Foreskin fibroblast (primary cell): ENCODE measurements at places on chromosomes 12 and 14.

DNA sequence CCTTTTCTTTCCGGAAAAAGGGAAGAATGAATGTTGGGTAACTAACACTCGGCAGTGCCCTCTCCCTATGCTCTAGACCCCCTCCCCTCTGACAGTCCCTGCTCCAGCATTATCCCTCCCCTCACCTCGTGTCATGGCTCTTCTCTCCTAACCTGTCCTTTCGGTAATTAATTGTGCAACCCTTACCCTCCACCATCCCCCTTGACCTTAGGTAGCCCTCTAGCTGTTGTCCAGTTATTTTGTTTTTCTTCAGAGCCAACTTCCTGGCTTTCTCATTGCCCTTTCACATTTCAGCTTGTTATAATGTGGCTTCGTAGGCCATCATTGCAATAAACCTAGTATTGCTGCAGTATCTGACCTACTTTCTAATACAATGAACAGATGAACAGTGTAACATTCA, 11.2 kb downstream of the ARG2 start:
- DNase-seq: no peak

GRCh38 chr12:132530447-132530846, 40.5 kb downstream of the FBRSL1 start:
- no peak for DNase-seq

DNA sequence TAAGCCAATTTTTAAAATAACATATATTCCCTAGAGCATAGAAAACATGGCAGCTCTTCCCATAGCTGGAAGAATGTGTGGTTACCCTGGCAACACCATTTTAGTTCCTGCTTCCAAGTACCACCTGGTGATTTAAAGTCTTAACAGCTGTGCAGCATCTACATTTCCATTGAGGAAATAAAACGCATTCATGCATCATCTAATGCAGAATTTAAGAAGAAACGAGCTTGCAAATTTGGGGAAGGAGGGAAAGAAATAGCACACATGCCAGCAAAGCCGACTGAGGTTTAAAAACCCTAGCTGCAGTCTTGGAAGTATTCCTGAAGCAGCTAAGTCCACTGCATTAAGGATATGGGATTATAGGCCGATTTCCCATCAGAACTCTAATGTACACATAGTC, 22.8 kb upstream of the SLC38A2 start:
- DNase-seq: no peak

DNA sequence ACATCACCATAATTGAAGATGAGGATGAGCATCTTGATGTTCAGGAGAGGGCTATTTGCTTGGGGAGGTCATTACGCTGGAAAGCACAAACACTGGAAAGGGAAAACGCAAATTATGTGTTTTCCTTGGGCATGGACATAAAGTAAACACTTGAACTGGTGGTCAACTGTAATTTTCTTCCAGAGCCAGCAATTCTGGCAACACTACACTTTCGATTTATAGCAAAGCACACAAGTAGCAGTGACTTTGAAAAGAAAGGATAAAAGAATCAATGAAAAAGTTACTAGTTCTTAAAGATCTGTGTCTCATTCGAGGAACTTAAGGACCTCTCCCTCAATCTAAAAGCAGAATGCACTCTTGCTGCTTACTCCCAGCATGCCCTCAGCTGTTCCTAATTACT, 2.2 kb downstream of the CLEC14A start:
- no peak for DNase-seq

DNA sequence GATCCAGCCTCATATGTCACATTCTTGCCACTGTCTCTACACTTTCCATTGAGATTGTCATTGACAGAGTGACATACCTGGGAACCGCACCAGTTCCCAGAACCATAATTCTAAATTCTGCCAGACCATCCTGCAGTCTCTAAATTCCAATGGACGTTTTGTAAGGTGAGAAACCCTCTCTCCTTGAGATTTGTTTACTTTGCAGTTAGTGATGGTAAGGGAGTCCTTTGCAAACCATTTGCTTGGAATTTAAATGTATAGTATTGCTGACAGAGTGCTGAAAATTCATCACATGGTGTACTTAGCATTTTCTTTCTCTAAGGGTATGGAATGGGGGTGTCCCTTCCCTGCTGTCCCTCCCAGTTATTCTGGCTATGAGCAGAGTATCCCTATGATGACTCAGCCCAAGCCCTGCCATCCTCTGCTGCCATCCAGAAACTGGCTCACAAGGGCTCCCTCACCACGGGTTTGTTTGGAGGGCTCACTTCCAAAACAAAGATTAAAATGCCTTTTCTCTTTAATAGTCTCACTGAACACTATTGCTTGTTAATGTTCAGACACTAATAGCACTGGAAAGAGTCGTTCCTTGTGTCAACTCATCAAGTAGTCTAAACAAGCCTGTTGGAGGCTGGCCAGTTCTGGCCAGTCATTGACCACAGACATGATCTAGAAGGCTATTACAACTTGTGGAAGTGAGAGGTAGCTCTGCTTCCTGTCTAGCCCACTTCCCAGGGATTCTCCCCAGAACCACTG, 129.0 kb upstream of the HMGA2 start:
- peak; percentile 98 for DNase-seq

DNA sequence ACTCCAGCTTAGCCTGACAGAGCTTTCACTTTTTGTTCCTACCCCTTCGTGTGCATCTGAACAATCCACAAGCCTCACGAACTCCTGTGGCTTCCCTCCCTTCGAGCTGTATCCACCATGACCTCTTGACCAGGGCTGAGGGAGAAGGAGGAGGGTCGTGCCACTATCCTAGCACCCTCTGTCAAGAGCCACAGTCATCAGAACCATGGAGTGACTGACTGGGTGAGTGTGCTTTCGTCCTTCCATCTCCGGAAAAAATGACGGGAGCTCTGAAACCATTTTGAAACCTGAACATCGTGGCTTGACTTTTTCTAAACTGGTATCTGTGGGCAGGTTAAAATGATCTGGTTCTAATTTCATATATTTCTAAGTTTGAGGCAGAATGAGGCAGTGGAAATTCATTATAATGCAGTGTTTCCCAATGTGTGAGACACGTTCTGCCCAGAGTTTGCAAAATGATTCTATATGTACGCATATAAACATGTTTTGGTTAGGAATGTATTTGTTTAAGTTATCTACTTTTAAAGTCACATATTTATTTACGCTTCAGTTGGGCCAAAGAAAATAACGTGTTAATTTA, 27.0 kb downstream of the IL26 start:
- DNase-seq: no peak

DNA sequence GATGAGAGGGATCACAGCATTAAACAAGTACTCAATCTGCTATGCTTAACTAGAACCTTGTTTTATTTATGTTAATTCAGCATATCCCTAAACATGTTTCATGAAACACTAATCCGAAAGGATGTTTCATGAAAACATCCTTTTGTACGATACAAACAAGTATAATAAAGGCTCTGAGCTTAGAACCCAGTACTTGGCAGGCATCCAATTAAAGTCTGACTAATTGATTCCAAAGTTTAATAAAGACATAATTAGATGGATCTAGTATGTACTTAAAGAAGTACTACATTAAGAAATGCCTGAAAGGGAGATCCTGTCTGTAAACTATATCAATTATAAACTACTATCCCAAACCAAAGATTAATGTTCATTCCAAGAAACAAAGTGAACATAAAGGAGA, 51.8 kb downstream of the SCAF11 start:
- DNase-seq: no peak

GRCh38 chr12:5513406-5513805, 81.5 kb downstream of the NTF3 start:
- no peak for DNase-seq

DNA sequence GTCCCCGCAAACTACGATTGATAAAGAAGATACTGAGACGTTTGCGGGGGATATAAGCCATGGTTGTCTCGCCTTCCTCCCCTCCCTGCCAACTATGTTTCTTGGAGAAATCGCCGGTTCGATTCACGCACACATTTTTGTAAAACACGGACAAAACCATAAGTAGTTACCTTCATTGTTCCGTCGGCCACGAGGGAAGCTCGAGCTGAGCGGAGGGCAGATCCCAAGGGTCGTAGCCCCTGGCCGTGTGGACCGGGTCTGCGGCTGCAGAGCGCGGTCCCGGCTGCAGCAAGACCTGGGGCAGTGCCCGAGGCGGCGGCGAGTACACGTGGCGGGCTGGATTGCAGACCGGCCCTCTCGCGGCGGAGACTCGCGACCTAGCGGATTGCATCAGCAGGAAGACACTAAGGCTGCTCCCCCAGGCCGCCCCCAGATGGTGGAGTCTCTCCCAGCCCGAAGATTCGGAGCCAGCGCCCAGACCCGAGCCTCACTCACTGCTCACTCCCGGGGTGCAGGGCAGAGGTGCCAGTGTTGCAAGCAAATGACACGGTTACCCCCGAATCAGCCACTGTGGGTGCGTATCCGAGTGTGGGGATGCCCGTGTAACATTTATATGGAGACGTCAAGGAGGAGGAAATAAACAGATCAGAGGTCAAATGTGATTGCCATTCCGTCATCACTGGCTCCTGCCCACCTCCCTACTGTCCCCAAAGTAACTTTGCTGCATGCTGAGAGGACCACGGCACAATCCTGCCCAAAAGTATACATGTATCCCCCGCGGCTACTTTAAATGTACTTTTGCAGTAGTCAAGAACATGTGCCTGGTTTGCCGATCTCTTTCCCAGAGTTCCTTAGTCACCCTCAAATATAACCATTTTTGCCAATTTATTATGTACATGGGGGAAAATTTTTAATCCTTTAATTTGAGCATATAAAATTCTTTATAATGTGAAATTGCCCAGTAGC, at the start of gene BCAT1:
TSS of gene BCAT1 (minus strand) at position 345 of the 966 bp plus-strand sequence. CDS start at position 176, 169 bp downstream.
- peak; percentile 82 for DNase-seq

GRCh38 chr12:48311313-48311712, 39.4 kb downstream of the ZNF641 start:
- DNase-seq: no peak

GRCh38 chr12:51677284-51677968, 86.4 kb downstream of the SCN8A start:
- no peak for DNase-seq

DNA sequence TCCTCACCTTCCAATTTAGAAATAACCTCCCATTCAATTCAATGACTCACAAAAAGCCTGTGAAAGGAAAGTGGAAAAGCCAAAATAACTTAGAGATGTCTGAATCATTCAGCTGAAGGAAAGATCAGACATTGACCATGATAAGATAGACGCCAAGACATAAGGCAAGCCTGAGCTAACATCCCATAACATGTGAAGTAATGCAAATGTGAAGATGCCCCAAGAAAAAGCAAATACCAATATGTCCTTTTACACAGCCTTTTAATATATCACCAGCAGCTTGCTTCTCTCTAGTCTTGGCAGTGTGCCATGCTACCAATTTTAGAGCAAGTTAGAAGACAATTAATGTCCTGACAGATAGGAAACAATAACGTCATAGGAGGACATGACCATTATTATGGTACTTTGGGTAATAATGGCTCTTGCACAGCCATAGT, 2.4 kb upstream of the NUMB start:
- DNase-seq: peak; percentile 61

- DNase-seq: no peak
These were observed 129.4 kb upstream of the DNM1L start for GRCh38 chr12:32549675-32550079.

- peak; percentile 78 for DNase-seq
These were observed 49.6 kb downstream of the LRCOL1 start for GRCh38 chr12:132560614-132561426.

- no peak for DNase-seq
These were observed 70.9 kb upstream of the PIWIL1 start for GRCh38 chr12:130266751-130267150.

DNA sequence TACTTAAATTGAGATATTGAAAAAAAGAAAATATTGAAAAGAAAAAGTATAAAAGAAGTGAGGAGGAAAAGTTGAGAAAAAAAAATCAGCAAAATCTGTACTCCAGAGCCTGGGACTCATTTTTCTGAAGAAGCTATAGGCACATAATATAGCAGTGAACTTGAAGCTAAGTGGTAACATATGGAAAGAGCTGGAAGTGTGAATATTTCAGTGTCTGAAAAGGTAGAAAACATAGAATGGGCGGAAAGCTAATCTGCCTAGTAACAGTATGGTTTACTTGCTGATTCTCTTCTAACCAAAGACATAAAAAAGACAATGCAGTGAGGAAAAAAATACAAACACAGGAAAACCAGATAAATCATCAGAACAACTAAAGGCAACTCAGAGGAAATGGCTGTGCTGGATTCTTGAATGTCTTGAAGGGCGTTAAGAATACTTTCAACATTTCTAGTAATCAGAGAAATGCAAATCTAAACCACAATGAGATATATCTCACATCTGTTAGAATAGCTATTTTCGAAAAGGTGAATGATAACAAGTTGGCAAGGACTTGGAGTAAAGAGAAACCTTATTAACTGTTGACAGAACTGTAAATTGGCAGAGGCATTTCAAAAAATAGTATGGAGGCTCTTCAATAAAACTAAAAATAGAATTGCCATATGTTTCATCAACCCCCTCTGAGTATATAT, 784.6 kb downstream of the LRFN5 start:
- DNase-seq: no peak

GRCh38 chr14:55019968-55020554, 6.8 kb downstream of the WDHD1 start:
- DNase-seq: no peak

DNA sequence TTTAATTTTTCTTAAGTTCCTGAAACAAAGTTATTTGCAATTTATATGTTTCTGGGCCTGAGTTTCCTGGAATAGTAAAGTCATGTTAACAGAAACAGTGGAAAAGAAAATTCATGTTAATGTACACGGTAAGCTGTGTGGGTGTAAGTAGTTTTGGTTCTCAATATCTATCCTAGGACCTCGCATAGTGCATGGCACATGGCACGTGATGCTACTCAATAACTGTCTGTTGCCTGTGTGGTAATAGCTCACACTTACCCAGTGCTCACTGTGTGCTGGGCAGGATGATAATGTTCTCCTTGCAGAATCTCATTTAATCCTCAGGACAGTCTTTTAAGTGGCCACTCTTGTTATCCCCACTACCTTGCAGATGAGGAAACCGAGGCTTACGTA, 100.7 kb downstream of the DUSP16 start:
- DNase-seq: no peak

DNA sequence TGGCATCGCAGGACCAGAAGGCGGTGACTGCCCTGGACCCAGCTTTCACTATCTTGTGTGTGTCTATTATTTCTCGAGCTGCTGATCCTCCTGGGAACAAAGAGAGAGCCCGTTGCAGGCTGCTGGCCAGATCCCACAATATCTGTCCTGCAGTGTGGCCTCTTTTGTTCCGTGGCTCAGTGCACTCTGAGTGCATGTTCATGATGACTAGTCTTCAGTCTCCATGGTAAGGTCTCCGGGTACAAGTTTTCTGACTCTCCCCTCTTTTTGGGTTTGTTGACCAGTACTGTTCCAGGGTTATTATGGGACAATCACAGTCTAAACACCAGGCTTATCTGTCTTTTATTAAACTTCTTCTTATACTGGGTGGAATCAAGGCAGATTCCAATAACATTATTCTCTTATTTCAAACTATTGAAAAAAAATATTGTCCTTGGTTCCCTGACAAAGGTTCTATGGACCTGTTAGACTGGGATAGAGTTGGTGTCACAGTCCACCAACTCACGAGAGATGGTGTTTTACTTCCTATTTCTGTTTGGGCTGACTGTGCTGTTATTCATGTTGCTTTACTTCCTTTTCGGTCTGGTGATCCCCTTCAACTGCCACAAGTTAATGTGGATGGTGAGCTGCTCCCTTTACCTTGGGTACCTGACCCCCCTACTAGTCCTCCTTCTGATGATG, 192.9 kb upstream of the ALG10B start:
- DNase-seq: no peak
